ENCODE measurements at places on chromosomes 7 and 10.

DNA sequence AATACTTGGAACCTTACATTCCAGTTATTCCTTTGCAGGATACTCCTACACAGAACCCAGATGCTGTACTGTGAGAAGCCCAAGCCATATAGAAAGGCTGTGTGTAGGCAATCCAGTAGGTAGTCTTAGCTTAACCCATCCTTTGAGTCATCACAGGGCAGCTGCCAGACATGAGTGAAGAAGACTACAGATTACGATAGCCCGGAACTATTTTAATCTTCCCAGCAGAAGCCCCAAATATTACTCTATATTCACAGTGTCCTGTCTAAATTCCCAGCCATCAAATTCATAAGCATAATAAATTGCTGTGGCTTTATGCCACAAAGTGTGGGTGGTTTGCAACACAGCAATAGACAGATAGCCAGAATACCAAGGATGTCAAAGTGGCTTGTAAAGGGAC is 474.1 kb upstream of the STEAP1 start:
- DNase-seq, result no peak

- no peak for DNase-seq
Measured at GRCh38 chr10:99695761-99696160, 36.2 kb downstream of the COX15 start.

DNA sequence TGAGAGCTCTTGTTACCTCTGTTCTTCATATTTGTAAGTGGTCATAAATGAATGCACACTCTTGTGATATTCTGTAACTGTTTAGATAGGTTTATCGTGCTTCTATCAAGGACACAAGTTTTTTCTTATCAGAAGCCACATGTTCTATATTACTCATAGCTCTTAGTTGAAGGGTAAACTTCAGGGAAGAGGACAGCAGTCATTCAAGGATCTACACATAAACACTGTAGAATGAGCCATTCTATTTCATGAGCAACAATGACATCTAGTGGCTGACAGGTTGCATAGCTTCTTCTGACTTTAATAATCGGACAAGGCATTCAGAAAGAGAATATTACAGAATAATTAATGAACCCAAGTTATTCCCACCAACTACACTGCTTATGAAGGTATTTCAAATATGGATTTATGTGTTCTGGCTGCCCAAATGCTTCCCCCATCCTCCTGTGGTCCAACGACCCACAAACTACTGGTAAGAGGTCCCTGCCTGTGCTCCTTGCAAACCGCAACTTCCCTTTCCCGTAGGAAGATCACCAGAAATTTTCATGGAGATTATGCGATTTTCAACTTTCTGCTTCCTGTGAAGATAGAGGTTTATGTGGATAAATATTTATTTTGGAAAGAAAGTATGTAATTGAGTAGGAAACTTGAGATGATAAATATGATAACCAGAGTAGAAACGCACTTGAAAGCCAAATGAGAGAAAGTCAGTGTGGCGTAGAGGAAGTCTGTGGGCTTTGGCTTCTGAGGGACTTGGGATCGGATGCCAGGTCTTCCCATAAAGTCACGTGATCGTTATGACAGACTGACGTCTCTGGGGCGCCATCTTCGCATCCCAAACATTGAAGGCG is 16.8 kb upstream of the ABCB5 start:
- peak; percentile 59 for DNase-seq

- DNase-seq, result no peak
Measured at GRCh38 chr10:124566981-124567835, 105.6 kb downstream of the LHPP start.

DNA sequence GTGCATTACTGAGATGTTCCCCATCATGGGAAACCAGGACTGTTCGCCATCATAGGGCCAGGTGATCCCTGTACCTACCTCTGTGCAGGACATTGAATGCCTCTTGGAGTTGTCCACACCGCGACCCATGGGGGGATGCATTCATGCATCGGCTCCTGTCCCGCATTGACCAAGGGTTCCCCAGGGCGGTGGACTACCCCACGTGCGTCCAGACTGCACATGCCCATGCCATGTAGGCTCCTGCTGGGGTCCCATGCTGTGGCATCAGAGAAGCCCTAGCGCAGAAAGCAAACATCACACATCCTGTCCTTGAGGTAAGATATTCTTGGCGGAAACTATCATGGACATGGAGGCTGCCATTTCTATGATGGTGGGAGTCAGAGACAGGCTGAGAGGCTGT is 121.6 kb upstream of the UNC5B start:
- DNase-seq, result no peak

- DNase-seq, result peak; percentile 6
Measured at GRCh38 chr10:18400201-18400905, 251.0 kb downstream of the NSUN6 start.

DNA sequence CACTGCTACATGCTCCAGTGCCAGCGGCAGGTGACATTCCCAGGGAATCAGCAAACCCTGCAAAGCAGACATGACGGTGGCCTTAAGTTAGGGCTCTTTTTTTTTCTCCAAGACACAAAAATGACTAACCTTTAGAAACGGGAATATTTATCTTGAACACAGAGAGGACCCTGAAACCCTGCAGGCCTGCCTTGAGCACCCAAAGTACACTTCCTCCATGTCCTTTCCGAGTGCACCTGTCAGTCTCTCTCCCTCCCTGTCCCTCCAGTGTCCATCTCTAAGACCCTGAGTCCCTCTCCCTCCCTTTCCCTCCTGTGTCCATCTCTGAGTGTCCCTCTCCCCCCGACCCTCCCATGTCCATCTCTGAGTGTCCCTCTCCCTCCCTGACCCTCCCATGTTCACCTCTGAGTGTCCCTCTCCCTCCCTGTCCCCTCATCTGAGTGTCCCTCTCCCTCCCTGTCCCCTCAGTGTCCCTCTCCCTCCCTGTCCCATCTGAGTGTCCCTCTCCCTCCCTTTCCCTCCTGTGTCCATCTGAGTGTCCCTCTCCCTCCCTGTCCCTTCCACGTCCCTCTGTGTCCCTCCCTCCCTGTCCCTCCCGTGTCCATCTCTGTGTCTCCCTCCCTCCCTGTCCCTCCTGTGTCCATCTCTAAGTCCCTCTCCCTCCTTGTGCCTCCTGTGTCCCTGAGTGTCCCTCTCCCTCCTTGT is 51.2 kb upstream of the CAMK2B start:
- DNase-seq, result no peak

GRCh38 chr10:108411206-108411605 is 1246.7 kb upstream of the SORCS1 start:
- DNase-seq, result no peak

DNA sequence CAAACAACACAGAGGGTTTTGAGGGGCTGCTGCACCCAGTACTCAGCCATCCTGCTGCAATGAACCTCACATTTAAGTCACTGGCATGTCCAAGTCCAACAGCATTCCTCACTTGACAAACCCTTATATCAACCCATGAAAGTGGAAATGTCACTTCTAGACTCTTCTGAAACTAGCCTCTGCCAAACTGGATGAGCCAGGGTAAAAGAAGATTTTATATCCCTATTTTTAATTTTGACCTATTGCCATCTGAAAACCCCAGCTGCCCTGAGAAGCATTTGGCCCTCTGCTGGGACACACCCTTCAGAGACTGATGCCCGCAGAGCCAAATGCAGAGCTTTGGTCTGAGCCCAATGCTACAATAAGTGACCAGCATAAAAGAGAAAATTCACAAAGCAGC is 201.1 kb downstream of the ANK3 start:
- no peak for DNase-seq

DNA sequence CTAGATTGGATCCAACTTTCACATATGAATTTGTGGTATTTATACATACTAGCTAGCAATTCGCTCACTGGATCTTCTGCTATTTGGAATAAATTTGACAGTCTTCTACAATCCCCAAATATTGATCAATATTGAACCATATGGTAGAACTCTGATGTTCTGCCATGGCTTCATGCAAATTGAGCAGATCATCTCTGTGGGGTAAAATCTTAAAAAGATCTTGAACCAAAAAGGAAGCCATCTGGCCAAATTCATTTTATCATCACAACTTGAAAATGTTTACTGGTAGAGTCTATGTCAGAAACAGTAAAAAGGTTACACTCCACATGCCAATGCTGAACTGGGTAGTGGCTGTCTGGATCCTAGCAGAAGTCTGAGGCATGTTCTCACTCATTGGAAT is 80.0 kb downstream of the LHFPL3 start:
- DNase-seq, result no peak

- no peak for DNase-seq
Measured at GRCh38 chr10:123639131-123639530, 27.0 kb upstream of the GPR26 start.

GRCh38 chr10:51169111-51169510 is 94.8 kb downstream of the PRKG1 start:
- no peak for DNase-seq

- DNase-seq, result no peak
Measured at GRCh38 chr7:64755865-64756264, 38.4 kb upstream of the ZNF138 start.

DNA sequence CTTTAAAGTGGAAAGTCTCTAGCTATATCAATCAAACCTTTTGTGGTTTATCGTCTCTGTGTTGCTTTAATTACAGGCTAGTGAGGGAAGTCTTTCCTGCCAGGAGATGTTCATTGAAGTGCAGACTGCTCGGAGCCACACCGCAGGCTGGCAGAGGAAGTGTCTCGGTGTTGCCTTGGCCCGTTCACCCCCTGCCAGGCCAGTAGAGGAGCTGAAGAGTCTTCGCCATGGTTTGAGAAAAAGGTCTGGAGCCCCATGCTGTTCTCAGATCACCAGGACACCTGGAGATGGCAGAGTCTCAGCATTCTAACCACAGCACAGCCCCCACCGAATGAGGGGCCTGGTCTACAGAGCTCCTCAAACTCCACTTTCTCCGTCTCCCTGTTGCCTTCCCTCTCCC is 275.9 kb upstream of the PLPP4 start:
- no peak for DNase-seq

- DNase-seq, result peak; percentile 75
Measured at GRCh38 chr7:139777948-139778841, at the start of gene HIPK2. HIPK2 (minus strand) TSS chr7:139777998; CDS start chr7:139777623, 375 bp downstream.

GRCh38 chr7:121286742-121287734 is 41.8 kb upstream of the WNT16 start:
- DNase-seq, result no peak

- no peak for DNase-seq
Measured at GRCh38 chr7:151900986-151901621, 24.2 kb upstream of the PRKAG2 start.

DNA sequence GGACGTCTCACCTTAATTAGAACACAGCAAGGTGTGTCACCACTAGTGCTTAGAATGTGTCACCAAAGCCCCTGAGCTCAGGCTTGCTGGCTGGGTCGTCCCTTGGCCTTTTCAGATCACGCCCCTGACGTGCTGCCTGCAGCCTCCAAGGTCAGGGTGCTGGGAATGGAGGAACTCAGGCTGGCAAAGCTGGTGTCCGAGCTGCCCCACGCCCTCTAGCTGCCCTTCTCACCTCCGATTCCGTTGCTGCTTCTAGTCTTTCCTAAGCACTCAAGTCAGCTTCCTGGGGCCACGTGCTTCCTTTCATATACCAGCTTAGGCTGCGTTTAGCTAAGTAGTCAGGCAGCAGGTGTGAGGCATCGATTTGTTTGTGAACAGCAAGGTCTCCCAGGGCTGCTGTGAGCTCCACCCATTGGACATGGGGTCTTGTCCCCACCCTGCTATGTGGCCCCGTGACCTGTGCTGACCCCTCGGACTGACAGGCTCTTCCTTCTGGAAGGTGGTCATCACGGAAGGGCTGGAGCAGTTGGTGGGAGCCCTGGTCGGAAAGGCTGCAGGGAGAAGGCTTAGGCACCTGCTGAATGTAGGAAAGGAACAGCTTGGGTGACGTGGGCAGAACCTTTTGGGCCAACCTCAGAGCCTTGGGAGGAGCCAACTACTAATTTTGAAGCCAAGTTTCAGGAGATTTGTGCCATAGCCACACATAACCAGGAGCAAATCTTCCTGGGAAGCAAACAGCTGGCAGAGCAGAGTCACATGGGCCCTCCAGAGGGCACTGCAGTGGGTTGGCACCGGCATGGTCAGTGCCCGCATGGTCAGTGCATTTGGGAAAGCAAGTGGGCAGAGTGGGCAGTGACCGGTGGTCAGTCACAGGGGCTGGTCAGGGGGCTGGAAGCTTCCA is 28.8 kb downstream of the VIPR2 start:
- DNase-seq, result no peak

DNA sequence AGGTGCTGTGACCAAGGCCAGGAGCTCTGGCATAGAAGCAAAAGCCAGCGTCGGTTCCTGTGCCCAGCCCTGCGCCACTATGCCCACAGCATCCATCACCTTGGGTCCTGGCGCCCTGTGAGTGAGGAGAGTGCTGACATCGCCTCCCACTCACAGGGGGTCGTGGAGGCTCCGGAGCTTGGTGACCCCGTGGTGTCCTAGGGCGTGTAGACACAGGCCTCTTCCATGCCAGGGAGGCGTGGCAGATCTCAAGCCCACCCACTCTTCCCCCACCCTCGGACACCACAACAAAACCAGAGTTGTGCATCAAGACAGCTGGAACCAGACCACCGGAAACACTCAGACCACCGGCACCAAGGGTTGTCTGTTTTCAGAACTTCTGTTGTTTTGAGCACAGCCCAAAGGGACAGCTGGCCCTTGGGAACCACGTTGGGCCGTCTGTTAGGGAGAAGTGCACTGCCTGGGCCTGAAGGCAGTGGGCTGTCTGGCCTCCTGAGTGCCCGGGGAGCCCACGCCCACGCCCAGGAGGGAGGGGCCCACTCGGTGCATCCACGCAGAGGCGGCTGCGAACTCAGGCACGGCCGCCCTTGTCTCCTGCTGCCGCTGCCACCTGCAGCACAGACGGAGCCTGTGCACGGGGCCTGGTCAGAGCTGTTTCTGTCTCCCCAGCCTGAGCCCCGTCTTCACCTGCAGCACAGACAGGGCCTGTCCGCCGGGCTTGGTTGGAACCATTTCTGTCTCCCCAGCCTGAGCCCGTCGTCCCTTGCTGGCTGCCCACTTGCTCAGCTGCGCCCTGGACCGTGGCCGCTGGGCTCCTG is 106.3 kb downstream of the INPP5A start:
- DNase-seq, result no peak

DNA sequence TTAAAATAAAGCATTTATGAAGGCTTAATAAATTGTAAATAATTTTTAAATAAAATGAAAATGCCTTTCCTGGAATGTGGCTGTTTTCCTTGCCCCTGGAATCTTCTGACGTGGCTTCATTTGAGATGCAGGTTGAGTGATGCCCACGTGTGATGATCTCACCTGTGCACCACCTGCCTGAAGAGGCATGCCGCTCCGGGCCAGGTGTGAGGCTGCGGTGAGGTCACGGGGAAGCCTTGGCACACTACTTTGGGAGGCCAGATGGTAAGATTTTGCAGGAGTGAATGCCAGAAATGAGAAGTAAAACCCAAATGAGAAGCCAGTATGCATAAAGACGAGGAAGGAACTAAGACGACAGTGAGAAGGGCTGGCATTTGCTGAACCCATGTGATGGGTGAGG is 36.2 kb downstream of the GOT1 start:
- no peak for DNase-seq

DNA sequence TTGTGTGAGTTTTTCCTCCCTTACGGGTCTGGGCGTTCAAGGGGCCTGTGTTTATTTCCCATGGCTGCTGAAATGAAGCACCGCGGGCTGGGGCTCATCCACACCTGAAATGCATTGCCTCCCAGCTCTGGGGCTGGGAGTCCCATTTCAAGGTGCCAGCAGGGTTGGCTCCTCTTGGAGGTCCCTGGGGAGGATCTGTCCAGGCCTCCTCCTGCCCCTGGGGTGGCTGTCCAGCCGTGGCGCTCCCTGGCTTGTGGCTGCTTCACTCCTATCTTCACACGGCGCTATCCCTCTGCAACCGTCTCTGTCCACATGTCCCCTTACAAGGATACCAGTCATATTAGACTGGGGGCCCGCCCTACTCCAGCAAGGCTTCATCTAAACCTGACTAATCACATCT is 41.1 kb upstream of the CNPY1 start:
- no peak for DNase-seq

Measured in fibroblast of villous mesenchyme (primary cell).